ENCODE measurements at places on chromosomes 7 and 10.

- no peak for DNase-seq
Measured at GRCh38 chr7:155578016-155578415, 31.7 kb upstream of the CNPY1 start.

- DNase-seq, result no peak
Measured at GRCh38 chr7:107838024-107838601, 35.1 kb upstream of the SLC26A3 start.

DNA sequence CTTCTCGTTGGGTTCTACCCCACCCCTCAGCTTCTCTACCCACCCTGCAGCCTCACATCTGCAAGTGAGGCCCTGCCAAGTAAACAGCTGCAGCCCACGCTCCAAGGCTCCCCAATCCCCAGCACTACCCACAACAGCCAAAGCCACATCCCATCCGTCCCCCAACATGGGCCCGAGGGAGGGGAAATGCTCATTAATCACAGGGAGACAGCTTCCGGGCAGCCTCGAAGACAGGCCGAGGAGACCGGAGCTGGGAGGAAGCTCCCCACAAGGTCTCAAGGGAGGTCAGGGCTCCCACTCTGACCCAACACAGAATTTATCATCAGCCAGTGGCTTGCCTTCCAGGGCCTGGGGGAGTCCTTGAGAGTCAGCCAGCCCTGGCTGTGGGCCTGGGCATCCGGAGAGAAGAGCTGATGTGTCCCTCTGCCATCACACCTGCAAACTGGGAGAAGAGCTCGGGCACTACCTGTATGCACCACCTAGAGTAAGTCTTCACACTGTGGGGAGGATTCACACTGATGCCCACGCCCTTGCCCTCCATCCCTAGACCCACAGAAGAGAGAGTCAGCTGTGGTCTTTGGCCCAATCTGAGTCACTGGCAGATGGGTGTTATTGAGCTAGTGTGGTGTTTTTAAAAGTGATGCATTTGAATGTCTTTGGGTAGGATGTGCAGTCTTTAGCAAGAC lies 115.5 kb upstream of the ZMIZ1 start:
- DNase-seq, result no peak

GRCh38 chr7:75881436-75882095 lies 2.7 kb downstream of the RHBDD2 start:
- DNase-seq, result no peak

- no peak for DNase-seq
Measured at GRCh38 chr10:120732643-120733313, 118.4 kb upstream of the WDR11 start.

DNA sequence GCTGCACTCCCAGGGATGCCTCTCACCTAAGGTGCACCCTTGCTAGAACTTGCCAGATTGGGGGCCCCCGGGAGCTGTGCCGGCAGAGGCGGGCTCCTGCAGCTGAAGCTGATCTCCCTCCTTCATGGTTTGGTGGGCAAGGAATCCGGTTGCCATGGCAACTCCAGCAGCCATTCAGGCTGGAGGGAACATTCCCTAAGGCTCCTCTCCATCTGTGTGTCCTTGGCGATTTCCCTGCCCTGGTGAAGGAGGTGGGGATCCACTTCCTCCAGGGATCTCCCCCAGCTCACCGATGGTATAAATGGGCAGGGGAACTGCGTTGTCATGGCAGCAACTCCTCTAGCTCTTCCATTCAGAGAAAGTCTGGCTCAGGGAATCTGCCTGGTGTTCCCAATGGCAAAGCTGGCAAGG lies 49.6 kb upstream of the GPR158 start:
- no peak for DNase-seq

DNA sequence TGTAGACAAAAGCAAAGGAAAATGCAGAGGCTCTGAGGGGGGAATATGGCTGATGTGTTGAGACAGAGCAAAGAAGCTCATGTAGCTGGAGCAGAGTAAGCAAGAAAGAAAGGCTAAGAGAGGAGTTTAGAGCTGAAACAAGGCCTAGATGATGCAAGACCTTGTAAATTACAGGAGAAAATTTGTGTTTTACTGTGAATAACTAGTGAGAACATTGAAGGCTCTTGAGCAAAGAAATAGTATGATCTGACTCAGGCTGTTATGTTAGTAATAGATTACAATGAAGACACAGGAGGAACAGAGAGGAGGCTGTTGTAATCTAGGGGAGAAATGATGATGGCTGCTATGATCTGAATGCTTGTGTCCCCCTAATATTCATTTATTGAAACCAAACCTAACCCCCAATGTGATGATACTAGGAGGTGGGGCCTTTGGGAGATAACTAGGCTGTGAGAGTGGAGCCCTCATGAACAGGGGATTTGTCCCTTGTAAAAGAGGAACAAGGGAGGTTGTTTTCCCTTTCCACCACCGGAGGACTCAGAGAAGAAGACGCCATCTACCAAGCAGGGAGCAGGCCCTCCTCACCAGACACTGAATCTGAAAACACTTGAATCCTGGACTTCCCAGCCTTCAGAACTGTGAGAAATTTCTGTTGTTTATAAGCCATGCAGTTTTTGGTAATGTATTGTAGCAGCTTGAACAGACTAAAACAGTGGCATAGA lies 394.9 kb downstream of the HTR7 start:
- DNase-seq, result no peak

DNA sequence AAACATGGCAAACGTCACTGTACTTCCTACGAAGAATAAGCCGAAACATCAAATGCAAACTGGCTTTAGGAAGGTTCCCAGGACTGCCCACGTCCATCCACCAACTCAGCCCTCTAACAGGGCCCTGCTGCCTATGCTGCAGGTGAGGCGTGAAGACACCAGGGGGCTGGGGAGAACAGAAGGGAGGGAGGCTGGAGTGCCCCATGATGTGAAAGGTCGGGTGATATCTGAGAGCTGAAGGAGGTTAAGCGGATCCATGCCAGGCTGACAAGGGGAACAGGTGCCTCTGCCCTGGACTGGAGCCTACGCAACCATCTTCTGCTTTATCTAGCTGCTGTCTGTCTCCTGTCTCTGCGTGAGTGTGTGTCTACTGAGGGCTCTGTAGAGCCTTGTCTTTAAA lies 40.2 kb upstream of the ATP6V0A4 start:
- DNase-seq, result no peak

GRCh38 chr7:124351950-124352349 lies 319.1 kb upstream of the TMEM229A start:
- DNase-seq, result no peak

DNA sequence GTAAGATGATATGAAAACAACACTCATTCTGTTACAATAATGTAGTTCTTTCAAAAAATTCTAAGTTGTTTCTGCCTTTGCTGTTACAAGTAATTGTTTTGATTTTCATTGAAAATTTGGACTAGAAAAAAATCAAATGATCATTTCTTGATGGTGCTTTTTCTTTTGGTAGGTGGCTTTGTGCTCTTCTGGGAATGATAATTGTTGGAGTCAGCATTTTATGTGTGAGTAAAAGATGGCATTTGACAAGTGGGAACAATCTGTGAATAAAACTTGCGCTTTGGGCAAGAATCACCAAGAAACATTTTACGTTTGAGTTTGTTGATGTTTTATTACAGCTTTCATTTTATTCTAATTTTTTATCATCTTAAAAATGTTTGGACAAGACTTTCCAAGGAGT lies 25.9 kb downstream of the SLC18A2 start:
- no peak for DNase-seq

DNA sequence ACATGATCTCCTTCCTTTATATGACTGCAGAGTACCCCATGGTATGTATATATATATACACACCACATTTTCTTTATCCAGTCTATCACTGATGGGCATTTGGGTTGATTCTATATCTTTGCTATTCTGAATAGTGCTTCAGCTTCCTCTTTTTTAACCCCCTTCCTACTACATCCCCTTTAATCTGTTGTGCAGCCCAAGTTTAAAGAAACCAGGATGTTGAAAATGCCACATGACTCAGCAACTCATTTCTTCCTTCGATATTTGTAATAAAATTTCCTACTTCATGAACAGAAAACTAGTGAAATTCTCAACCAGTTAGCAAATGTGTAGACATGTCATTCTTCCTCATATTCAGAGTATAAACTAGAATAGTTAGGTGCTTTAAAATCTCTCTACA lies 1245.7 kb upstream of the SORCS1 start:
- DNase-seq, result no peak

GRCh38 chr7:141122736-141123135 lies 48.9 kb downstream of the TMEM178B start:
- DNase-seq, result no peak

- no peak for DNase-seq
Measured at GRCh38 chr10:131399981-131400380, 88.5 kb upstream of the TCERG1L start.

DNA sequence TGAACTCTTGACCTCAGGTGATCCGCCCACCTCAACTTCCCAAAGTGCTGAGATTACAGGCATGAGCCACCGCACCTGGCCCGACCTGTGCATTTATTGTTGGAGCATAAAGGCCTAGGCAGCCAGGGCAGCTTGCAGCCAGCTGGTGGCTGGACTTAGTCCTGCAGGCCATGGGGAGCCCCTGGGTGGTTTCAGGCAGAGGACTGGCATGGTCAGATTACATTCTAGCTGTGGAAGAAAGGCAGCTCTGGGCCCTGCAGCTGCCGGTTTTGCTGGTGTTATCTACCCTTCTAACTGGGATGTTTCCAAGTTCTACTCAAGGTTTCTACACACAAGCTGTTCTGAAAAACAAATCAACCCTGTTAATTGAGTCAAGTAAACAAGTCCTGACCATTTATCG lies 22.7 kb upstream of the MKRN1 start:
- DNase-seq, result no peak

DNA sequence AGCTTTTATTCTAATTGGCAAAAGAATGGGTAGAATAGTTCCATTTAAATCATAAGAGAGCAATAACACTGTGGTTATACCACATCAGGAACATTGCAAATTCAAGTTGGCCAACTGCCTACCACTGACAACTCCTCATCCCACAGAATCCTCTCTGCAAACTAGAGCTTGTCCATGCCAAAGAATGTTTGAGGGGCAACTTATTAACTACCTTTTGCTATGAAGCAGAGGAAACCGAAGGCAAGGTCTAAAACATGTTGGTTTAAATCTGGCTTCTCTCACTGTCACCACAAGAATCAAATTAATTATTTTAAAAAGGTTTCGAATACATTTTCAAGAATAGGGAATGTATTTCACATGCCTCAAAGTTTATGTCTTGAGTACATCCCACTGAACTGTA lies 36.0 kb downstream of the RHOBTB1 start:
- no peak for DNase-seq

- DNase-seq, result peak; percentile 57
Measured at GRCh38 chr7:44959433-44959951, 19.3 kb downstream of the MYO1G start.

DNA sequence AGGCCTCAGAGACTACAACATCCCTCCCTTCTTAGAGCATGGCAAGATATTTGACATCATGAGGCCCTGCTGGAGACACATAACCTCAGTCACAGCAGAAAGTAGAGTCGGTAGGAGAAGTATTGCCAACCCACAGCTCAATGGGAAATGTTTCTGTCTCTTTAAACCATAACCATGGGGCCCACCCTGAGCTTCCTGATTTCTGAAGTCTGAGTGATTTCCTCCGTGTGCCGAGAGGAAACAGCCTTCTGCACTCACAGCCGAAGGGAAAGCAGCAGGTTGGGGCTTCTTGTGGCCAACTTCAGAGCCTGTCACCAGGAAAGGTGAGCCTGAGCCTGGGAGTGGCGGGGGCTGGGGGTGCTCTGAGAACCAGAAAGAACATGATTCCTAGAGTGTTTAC lies at the start of gene GIMAP1:
Gene GIMAP1, plus strand, starts transcription at position 246 of the 400 bp plus-strand sequence. CDS start 2,435 bp downstream, outside the sequence.
- peak; percentile 85 for DNase-seq

- no peak for DNase-seq
Measured at GRCh38 chr7:131896165-131896863, 339.9 kb upstream of the PODXL start.

DNA sequence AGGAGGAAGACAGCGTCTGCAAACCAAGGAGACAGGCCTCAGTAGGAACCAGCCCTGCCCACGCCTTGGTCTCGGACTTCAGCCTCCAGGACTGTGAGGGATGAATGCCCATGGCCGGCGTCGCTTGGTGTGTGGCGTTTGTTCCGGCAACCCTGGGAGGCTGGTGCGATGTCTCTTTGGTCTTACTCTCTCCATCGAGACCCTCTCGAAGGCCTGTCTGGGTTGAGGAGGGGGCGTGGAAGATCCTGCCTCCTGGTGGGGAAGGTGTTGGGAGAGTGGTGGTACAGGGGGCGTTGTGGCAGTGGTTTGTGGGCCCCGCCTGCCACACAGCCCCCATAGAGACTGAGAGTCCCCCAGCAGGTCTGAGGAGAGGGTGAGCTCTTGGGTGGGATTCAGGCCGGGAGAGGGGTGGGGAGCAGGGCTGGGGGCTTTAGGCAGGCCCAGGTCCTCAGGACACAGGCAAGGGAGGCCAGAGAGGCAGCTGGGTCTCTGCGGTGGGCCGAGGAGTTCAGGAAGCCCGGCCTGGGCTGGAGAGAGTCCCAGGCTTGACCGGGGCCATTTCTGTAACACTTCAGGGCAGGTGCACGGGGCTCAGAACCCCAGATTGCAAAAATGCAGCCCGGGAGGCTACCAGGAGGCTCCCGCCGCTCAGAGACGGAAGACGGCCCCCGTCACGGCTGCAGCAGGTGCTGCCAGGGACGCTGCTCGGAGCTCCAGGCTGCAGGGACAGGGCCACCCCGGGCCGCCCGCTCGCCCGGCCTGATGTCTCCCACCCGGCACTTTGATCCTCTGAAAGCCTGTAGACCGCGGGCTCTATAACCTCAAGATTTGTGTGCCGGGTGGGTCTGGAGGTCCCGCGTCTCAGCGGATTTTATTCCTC lies 33.8 kb upstream of the PSMG3 start:
- no peak for DNase-seq

DNA sequence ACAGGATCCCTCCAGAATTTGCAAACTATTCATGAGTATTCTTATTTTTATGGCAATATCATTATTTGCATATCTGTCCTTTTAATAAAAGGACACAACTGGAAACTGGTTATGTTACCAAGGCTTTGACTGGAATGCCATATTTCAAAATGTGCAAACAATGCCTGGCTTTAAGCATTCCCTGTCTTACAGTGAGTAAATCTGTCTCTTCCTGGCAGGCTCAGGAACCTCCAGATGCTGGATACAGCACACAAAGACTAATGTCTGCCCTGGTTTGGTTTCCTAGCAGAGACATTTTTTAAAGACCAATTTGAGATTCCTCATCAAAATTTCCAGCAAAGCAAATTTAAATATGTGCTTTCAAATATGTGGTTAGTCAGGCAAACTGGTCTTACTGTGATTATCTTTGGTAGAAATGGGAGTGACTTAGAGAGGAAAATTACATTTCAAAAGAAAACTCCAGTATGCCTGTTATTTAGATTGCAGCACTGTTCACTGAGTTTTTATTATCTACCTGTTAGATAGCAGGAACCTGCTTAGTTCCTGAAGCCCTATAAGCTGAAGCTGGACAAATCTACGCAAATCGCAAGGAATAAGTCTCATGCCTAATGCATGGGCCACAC lies 31.3 kb downstream of the RNF216 start:
- no peak for DNase-seq

DNA sequence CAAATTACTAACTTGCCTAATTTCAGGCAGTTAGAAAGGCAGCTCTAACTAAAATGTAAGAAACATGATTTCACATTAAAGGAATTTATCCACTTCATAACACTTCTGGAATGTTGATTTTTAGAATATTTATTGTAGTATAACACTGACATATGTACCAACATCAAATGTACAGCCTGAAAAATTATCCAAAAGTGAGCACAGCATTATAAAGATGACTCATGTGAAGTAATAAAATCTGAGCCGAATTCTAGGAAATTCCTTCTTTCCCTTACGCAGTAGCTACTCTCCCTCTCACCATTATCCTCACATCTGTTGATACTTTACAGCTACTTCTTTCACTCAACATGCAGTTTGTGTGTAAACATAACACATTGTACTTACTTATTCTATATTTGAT lies 610.6 kb downstream of the ZWINT start:
- no peak for DNase-seq
